ENCODE measurements at places on chromosomes 4 and X.

DNA sequence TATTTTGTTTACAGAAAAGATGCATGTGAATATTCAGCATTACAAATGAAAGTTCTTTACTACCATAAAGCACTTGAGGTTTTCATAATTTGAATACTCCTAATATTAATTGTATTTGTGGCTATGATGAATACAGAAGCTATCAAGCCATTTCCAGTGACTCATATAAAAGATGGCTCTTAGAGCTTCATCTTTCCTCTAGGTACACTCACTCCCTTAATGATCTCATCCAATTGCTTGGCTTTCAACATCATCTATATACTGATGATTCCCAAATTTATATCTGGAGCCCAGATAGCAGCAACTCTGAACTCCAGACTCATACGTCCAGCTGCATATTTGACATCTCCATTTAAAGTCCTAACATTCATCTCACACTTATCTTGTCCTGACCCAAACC is 183.4 kb upstream of the FAM241A start:
- no peak for DNase-seq

DNA sequence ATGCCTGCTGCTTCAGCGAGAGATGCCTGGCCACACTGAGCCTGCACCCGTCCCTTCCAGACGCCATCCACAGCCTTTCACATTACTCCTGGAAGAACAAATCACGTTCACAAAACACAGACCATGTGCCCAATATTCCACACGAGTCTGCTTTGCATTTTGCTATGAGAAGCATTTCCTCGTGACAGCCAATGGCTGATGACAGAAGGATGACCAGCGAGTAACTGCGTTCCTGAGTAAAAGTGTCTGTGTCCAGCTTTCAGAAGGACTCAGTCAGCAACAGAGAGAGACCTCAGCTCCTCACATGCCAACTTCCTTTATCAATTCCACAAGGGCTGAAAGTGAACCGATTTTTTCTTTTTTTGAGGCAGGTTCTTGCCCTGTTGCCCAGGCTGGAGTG is 19.5 kb downstream of the NAT8L start:
- no peak for DNase-seq

- DNase-seq = no peak
Observed at GRCh38 chr4:158786121-158786601, 17.3 kb downstream of the FNIP2 start.

DNA sequence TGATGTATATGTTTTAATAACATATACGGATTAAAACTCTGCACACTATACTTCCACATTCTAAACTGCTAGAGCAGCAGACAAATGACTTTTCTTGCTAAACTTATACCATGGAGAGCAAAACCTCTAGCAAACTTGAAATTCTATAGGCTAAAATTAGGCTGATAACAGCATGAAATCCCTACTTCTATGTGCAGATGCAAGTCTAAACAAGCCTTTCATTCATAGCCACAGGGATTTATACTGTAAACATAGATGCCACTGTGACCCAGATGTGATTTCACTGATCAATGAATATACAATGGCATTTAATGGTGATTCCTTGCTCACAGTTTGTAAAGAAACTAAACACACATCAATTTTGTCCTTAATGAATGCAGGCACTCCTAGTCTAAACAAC is 151.0 kb downstream of the ANTXR2 start:
- no peak for DNase-seq

Measured in SW480 (cell line).